Activated CD4-positive, CD25-positive, alpha-beta regulatory T cell (primary cell): ENCODE measurements at places on chromosomes 13 and 19.

- no peak for DNase-seq
Measured at GRCh38 chr13:103236213-103236612, 170.0 kb upstream of the SLC10A2 start.

DNA sequence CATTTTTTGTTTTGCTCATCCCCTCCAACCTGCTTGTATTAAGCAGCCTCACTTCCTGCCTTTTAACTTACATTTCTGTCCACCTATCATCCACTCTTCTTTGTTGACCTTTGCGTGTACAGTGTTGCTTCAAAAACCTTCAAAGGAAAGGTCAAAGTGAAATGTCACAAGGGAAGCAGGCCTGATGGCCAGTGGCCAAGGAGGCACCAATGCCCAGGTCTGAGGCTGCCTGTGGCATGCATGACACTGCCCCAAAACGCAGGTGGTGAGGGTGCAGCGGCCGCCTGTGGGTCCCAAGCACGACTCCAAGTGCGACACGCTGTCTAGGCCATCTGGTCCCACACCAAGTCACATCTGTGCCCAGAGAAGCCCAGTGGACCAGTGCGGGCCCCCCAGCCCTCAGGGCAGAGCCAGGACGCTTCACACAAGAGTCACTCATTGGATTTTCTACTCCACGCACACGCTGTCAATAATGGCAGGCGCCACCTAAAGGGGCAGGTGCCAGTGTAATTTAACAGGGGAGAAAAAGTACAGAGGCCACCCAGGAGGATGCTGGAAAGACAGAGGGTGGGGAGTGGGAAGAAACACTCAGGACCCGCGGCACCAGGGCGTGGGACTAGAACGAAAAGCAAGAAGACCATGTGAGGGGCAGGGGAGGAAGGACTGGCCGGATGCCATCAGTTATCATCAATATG is 23.5 kb downstream of the SLC7A1 start:
- no peak for DNase-seq

DNA sequence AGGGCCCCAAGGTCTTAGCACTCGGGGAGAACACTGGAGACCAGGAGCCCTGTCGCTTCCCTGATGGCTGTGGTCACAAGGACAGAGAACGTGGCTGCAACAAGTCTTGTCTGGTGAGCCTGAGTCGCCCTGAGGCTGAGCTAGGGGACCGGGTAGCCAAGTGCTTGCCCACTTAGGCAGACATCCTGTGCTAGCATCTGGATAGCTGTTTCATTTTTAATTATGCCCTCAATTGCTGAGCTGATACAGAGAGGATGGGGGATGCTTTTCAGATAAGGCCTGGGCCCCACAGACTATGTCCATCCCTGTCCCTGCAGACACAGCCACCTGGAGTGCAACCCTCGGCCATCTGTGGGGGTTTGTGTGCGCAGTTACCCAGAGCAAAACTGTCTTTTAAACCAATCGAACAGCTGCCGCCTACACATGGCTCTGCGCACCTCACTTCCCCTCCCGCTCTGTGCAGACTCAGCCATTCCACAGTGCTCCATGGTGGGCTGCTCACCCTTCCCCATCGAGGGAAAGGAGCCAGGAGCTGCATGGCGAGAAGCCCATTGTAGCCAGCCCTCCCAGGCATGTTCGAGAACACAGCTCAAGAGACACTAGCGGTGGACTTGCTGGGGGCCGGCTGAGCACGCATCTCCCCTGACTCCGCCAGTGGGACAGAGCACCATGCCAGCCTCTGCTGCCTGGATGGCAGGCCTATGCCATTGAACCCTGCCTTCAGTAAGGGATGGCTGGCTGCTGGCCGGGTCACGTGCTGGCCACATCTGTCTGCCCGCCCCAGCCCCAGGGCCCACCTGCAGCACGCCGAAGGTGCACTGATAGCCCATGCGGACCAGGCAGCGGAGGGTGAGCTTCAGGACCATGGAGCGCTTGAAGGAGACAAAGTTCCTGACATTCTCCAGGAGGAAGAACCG is 19.4 kb upstream of the EIF3G start:
- DNase-seq: no peak

DNA sequence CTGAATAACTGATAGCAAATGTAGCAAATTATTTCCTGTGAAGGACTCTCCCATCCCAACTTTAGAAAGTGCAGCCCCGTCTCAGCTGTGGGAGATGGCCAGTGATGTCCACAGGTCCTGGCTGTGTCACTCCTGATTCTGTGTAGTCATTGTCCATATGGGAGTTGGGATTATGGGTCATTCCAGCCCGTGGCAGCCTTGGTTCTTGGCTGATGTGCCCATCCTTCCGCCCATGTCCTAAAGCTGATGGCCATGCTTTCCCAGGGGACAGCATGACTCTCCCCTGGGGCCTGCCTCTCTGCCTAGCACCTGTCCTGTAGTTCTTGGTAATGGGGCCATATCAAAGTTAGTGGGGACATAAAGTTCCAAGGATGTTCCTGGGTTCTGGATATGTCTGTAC is 43.9 kb upstream of the C1QTNF9 start:
- DNase-seq: no peak

DNA sequence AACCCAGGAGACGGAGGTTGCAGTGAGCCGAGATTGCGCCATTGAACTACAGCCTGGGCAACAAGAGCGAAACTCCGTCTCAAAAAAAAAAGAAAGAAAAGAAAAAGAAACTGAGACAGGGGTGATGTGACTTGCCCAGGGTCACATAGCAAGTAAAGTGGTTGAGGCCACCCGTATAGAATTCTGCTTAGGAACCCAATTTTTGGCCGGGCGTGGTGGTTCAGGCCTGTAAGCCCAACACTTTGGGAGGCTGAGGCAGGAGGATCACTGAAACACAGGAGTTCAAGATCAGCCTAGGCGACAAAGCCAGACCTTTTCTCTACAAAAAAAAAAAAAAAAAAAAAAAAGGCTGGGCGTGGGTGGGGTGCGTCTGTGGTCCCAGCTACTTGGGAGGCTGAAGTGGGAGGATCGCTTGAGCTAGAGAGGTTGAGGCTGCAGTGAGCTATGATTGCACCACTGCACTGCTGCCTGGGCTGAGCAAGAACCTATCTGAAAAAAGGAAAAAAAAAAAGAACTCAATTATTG is 1.3 kb downstream of the SNRPA start:
- DNase-seq: no peak

DNA sequence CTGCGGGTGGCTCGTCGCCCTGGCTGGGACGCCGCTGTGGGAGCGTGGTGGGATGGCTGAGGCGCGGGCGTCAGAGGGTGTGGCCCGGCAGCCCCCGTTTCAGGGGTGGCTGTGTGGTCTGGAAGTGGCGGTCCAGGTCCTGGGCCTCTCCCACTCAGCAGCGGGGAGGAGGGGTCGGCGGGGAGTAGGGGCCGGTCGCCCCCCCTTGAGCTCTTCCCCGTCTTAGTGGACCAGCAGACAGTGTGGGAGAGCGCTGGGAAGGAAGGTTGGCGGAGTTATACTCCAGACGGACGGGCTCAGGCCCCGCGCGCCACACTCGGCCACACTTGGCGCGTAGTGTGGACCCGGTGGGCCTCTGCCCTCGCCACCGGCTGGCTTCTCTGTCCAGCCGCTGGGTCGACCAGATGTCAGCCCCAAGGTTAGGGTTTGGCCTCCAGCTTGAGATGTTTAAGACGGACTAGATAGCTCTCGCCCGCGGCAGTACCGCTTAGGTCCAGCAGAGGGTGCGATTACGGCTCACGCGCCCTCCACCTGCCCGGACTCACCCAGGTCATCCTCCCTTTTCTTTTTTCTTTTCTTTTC is 21.7 kb upstream of the ZNF429 start:
- peak; percentile 52 for DNase-seq

DNA sequence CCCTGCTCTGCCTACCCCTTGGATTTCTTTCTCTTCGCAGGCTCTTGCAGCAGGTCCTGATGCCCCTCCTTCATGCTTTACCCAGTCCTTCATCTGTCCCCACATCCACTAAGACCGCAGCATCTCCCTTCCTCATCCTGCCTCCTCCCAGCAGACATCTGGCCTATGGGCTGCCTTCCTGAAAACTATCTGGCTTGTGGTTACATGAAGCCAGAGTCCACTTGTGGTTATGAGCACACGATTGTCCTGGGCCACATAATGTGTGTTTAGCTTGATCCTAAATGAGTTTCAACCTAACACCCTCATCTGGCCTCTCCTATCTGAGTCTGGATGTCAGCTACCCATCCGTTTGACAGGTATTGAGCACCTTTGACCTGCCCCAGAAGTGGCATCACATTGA is 5.5 kb upstream of the ZNF175 start:
- DNase-seq: no peak

DNA sequence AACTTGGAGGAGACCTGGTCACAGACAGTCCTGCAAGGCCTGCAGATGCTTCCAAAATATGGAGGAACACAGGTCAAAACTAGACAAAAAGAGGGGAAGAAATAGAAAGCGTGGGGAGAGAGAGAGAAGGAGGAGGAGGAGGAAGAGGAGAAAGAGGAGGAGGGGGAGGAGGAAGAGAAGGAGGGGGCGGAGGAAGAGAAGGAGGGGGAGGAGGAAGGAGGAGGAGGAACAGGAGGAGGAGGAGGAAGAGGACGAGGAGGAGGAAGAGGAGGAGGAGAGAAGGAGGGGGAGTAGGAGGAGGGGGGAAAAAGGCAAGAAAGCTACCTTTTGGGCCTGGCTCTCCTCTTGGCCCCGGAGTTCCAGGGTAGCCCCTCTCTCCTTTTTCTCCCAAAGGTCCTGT is 105.8 kb downstream of the COL4A1 start:
- DNase-seq: no peak

DNA sequence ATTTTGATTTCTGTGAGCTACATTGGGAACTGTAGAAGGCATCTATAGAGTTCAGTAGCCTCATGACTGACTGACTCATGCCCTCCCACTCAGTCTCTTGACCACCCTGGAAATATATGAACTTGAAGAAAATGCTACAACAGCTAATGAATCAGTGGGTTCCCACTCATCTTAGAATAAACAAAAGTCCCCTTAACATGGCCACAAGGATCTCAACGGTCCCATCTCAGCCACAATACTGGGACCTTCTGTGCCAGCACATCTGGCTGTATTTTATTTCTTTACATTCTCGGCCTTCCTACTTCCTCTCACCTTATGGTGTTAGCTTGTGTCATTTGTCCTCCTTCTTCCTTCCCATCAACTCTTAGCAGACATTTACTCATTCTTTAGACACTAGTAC is 619.8 kb downstream of the DCT start:
- DNase-seq: no peak

GRCh38 chr19:13149628-13150186 is 468 bp downstream of the STX10 start:
- DNase-seq: no peak

DNA sequence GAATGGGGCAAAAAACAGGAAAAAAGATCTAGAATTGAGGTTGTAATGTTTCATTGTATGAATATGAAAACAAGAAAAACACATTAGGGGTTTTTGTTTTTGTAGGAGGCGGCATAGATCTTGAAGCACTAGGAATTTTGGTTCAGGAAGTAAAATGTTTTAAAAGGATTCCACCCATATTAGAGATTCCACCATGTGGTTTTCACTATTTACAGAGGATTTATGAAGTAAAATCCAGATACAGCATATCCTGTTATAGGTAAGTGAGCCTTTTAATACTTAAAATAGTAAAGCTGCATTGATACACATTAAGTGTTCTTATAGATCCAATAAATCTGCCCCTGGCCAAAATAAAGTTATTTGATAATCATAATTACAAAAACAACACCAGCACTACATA is 61.4 kb downstream of the MICU2 start:
- no peak for DNase-seq

GRCh38 chr19:30864391-30865215 is 484.6 kb downstream of the TSHZ3 start:
- DNase-seq: no peak

DNA sequence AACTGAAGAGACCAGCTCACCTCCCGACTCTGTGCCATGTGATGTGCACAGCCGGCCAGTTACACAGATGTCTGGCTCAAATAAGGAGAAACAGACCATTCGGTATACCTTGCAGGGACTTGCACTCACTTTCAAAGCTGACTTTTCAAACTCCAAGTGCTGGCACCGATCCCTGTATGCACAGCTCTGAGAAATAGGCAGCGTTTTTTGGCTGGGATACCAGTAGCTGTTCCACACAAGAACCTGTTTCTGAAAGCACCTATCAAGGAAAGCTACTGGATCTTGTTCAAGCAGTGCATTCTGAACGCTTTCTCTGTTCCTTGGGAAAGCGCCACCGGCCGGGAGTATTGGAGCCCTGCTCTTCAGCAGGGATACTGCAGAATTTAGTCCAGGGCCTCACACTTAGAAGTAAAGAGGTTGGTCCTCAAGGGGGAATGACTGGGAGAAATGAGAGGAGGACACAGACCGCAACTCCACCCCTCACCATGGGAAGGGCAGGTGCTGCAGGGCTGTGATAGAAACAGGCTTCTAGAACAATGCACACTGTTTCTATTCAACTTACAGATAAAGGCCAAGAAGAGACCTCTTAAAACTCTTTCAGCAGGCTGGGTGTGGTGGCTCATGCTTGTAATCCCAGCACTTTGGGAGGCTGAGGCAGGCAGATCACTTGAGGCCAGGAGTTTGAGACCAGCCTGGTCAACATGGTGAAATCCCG is 53.6 kb upstream of the PABPC3 start:
- no peak for DNase-seq

DNA sequence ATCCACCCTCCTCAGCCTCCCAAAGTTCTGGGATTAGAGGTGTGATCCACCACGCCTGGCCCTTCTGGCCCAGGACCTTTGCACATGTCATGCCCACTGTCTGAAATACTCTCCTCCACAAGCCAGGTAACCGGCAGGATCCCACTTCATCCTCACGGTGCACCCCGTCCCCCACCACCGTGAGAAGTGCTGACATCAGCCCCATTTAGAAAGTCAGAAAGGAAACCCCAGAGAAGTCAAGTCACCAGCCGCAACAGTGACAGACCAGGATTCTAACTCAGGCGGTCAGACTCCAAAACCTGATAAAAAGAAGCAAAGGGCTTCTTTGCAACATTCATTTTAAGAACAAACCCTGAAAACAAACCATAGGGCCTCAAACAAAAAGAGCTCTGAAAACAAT is 3.9 kb downstream of the CPAMD8 start:
- no peak for DNase-seq

DNA sequence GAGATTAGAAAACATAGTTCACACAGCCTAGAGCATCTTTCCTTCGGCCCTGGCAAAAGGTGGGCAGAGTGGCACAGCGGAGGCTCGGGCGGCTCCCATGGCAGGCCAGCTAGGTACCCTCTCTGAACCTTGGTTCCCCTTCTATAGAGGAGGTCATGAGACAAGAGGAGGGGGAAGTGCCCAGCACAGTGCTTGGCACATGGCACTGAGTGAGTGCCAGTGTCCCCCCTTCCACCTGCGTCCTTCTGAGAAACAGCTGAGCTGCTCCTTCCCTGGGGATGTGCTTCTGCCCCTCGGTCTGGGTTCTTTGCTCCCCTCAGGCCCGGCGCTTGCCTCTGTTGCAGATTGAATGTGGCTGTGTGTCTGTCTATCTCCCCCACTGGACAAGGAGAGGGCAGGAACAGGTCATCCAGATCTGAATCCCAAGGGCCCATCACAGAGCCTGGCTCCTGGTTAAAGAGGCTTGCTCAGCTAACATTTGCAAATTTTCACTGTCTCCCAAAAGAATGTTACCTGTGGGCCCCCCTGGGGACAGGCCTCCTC is 165.6 kb downstream of the USP12 start:
- no peak for DNase-seq
